ENCODE measurements at places on chromosomes 3 and 15.

DNA sequence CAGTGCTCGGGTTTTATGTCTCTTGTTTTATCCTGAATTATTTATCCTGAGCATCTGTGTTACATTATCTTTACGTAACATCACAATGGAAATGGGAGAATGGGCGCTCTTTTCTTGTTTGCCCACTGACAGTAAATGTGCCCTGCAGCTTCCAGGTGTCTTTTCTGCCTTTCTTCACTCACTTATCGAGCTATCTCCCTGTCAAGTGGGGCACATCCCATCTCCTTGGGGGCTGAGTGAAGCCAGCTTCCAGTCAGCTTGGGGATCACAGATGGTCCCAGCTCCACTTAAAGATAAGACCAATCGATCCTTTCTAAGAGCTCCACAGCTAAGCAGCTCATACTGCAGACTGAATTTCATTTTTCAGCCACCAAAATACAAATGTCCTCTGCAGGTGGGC is 125.8 kb downstream of the KBTBD8 start:
- DNase-seq = no peak

DNA sequence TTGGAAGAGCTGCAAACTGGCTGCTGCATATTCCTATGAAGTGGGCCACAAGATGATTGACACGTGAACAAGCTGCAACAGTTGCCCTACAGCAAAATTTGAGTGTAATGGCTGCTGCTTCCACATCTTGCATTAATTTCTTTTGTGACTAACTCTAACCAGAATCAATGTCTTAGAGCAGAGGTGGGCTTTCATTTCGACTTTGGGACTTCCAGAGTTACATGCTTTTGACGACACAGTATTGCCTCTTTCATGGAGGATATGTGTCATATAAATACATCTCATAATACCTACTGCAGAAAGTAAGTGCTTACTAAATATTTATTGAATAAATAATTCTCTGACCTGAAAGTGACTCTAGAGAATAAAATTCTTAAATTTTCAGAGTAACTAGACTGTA is 340.7 kb upstream of the KCNH8 start:
- DNase-seq = no peak

GRCh38 chr15:62119227-62119864 is 45.7 kb downstream of the C2CD4B start:
- peak; percentile 96 for DNase-seq

- no peak for DNase-seq
Observed at GRCh38 chr15:41861736-41862356, 23.2 kb downstream of the PLA2G4B start.

Measured in kidney tubule cell (primary cell).